Activated gamma-delta T cell treated with anti-CD3 and anti-CD28 coated beads, Interleukin-2, amount 50 U/mL, for 16 hours (primary cell): ENCODE measurements at places on chromosomes 3 and 15.

DNA sequence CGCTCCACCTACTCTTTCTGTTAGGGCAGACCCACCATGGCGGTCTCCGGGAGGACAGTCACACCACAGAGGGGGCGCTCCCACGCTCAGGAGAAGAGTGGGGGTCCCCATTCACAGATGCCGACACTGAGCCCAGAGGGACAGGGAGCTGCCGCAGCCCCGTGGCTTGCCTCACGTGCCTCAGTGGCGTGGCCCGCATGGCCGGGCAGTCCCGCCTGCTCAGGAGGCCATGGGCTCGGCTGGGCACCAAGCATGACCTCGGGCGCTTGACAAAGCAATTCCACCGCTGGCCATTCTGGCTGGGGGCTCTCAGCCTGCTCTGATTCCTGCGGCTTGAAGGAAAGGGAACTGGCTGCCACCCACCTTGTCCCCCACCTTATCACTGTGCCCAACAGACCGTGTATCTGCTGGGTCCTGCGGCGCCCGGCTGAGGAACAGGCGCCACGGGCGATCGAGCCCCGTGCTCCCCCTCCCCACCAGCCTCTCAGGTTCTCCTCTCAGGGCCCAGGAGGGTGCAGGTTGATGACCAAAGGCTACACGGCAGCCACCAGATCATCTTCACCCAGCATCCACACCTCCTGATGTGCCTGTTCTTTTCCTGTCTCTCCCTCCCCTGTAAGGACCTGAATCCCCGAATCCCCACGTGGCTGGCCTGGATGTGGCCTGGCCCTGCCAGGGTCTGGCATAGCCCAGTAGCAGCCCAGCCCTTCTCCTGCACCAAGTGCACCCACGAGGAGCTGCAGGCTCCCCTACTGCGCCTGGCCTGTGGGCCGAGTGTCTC is 20.7 kb downstream of the CYFIP1 start:
- no peak for DNase-seq

DNA sequence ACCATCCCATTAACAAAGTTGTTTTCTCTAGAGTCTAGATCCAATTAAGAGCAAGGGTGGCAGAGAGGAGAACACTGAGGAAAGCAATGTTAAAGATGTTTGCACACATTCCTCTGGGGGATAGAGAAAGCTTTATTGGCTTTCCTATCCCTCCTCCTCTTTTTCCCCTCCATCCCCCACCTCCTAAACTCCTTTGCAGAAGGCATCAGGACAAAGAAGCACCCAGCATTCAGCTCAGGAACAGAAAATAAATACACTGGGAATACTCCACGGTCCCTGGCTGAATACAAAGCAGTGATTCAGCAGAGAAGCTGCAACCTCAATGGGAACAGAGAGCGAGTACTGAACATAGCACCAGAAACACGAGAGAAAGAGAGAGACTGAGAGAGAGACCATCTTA is 21.9 kb downstream of the LSAMP start:
- no peak for DNase-seq

DNA sequence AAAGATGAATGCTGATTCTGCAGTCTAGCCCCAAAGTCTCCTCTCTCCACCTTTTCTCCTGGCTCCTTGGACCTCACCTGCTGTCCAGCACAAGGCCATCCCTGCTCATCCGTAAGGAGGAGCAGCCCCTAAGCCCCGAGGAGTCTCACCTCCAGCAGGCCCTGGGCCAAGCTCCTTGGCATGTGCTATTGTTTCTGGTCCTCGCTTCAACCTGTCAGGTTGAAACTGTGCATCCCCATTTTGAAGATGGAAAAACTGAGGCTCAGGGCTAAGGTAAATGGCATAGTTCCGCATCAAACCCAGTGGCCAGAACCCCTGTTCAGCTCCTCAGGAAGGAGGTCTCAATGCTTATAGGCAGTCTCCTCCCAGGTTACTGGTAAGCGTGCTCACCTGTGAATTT is 26.1 kb downstream of the CHDH start:
- DNase-seq, result no peak

DNA sequence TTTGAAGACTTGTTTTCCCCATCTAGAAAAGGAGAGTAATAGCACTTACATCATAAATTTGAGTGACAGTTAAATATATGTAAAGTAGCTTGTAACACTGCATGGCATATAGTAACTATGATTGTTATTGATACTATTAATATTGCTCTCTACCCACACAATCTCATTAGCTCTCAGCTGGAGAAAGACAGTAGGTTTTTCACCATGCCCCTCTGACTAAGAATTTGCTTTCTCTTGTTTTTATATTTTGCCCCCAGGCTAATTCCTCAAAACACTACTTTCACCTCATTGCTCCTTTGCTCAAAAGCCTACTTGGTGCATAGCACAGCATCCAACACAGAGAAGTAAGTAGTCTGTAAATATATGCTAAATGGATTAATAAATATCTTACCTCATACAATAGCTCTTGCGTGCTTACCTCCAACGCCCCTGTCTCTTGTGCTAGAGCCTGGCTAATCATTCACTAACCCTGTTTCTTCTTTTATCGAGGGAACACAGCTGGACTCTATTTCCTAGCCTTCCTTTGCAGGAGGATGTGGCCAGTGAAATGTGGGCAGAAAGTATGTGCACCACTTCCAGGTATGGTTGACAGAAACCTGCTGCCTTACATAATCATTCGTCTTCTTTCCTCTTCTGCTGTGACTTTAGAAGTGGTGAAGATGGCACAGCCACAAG is 190.0 kb downstream of the PLCH1 start:
- DNase-seq, result no peak
